H54 (cell line): ENCODE measurements at places on chromosomes 12 and 14.

DNA sequence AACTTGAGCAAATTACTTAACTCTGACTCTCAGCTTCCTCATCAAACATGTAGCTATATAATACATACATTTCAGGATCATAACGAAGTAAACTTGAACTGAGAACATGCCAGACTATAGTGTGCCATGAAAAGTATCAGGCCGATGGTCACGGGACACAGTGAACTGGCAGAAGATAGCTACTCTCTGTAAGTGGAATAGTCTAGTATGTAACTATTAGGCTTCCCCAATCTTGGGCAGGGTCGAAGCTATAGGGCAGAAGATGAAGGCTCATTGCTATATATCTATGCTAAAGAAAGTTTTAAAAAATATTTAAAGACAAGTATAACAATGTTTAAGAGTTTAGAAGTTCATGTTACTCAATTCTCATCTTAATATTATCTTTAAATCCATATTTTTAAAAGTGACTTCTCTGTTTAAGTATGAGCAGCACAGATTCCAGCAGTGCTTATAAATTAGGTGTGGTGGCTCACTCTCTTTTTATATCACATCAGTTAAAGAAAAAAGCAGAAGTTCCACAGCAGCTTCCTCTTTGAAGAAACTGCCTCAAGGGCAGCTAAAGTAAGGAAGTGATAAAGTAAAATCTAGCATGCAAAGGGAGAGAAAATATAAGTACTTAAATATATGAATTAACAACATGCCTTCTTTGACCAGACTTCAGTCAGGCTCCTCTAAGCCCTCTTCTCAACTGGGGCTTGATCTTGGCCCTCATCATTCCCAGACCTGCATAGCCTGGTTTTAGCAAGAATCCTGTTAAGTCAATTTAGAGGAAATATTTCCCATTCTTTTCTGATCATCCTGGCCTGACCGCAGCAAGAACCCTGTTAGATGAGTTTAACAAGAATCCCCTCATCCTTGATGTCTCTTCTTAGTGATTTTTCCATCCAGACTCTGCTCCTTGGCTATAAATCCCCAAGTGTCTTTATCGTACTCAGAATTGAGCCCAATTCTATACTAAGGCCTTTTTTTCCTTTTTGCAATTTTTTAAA is 8.4 kb upstream of the GLIPR1 start:
- no peak for DNase-seq

- DNase-seq: no peak
Measured at GRCh38 chr12:9674226-9674590, 4.7 kb downstream of the CLEC2D start.

DNA sequence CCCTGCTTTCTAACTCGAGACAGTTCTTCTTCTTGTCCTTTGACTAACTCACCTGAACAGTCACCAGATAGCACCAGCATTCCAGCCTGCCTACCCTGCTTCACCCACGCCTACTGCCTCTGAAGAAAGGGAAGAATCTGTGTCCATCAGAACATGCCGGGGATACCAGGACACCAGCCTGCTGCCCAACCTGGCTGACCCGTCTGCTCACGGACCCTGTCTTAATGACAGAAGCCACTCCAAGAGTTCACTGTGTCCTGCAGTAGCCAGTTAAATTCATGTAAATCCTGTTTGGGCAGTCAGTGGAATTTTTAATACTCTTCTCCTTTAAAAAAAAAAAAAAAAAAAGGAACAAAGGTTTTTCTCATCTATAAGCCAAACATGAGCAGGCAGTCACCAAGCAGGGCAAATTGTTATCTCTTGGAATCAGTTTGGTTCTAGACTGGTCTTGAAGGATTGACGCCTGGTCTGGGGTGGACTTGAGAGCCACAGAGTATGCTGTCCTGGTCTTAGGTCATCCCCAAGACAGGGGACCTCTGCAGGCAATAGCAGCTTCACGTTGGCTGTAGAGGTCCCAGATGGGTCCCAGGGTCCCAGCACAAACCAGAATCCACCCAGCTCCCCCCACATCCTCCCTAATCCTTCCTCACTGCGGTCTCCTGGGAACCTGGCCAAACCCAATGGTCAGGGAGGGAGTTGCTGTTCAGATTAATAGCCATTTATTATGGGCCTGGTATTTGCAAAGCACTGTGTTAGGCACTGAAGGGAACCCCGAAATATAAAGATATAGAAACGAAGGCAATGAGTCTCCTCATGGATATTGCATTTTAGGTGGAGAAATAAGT is 181.1 kb upstream of the HIF1A start:
- no peak for DNase-seq

- DNase-seq: no peak
Measured at GRCh38 chr12:49659753-49660152, 36.4 kb downstream of the PRPF40B start.

- DNase-seq: no peak
Measured at GRCh38 chr12:27575090-27575761, 51.2 kb downstream of the PPFIBP1 start.

- DNase-seq: no peak
Measured at GRCh38 chr12:52073531-52074381, 4.0 kb downstream of the ATG101 start.

DNA sequence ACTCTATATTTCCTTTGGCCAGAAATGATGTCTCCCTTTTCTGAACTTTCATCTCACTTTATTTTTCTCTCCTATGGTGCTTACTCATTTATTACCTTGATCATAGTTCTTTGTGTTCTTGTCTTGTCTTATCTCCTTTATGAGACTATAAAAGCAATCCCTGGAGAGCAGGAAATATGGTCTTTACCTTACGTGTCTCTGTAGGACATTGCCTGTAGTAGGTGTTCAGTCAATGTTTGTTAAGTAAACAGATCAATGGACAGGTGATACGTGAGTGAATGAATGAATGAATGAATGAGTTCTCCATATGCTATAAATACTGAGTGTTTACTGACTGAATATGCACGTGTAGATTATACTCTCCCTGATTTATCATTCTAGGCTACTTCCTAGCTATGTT is 193.7 kb upstream of the HMGA2 start:
- DNase-seq: no peak

DNA sequence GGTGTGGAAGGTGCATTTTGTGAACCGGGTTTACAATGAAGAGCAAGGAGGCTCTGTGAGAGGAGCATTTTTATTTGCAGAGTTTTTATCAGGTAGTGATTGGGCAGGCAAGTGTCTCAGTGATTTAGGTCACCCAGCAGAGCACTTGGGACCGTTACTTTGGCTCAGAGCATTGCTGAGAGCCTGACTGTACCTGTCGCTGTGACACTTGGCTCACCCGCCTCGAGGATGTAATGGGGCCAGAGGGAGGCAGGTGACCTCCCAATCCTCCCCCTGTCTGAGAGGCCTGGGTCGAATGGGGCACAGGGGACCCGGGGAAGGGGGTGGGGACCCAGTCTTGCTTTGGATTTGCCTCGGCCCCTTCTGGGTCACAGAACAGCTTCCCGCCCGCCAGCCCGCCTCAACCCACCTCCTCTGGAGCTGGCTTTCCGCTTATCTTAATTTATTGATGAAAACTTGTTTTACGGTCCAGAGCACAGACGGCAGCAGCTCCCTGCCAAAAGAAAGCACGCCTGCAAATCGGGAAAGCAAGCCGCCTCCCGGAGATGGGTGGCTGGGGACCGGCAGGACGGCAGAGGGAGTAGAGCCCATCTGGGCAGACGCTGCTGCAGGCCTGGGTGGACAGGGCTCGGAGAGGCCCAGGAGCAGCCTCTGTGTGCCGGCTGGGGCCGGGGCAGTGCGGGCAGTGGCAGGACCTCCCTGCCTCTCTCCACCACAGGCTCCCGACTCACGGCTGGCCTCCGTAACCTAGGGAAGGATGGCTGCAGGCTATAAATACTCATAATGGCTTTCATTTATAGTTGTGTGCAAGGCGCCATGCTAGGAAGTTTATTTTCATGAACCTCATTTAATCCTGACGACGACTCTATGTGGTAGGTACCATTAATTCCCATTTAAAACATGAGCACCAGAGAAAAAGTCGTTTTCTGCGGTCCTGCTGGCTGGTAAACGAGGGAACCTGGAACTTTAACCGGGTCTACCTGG is 187.1 kb downstream of the TSPAN9 start:
- no peak for DNase-seq
